ENCODE measurements at places on chromosomes 3 and 15.

DNA sequence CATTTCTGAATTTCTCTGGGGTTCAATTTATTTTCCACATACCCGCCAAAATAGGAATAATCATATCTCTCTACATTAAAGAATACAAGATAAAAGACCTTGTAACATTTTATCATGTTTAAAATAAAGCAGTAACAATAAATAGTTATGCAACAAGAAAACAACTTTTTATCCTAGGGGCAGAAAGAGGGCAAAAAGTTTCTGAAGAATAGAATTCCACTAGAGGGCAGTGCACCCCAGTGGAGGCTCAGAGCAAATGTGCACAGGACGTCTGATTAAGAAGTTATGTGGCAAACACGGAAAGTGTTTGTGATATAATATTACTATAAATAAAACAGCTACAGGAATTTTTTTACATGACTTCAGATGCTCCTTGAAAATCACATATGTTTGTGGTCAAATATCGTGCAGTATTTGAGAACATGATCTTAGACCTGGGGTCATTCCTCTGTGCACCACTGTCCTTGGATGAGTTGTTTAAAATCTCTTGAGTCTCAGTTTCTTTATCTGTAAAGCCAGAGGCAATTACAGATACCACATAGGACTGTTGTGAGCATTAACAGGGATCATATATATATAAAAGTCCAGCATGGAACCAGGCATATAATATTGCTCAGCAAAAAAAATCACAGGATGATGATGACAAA, 13.2 kb upstream of the PIK3R4 start:
- DNase-seq: peak; percentile 62

GRCh38 chr15:56794553-56795329, 61.4 kb upstream of the ZNF280D start:
- DNase-seq: peak; percentile 16

DNA sequence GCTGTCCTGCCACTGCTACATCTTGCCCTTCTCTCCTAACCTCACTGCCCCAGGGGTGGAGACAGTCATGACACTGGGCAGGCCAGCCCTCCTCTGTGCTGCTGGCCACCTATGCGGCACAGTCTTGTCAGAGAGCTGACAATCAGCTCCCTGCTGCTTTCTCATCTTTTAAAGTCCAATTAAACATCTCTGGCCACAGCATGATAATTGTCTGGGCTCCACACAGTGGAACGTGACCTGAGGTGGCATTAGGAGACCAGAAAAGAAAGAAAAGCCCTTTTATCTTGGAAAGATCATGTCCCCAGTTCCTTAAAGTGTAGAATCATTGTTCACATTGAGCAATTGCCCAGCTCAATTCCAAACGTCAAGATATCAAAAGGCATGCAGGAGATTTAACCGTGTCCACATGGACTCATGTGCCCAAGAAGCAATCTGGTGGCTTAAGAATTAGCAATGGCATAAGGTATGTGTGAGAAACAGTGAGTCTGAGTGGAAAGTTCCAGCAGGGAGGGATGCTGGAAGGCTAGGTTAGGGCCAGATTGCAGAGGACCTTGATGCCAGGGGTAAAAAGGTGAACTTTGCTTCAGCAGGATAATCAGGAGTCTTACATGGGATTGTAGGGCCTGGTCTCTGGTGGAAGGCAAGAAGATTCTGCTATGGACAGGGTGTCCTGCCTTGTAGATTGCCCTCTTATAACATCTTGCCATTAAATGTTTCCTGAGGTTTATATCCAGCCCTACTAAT, 15.3 kb upstream of the CACNA1D start:
- DNase-seq: no peak

DNA sequence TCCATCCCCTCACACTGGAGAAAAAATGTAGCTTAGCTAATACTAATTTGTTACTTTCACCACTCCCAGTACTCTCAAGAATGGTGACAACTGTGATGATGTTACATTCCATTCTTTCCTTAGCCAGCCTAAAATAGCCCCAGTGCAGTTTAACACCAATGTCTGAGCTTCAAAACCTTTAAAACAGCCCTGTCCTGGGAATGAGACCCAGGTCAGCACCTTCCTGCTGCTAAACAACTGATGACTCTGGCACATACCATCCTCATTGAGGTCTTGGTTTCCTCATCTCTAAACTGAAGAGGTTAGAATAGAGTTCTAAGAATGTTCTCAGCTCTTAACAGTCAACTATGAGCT, 3.8 kb downstream of the SCAMP2 start:
- DNase-seq: no peak

- no peak for DNase-seq
These were observed 112.6 kb downstream of the FILIP1L start for GRCh38 chr3:100001526-100002270.

- peak; percentile 85 for DNase-seq
These were observed 12.8 kb downstream of the LXN start for GRCh38 chr3:158659454-158660237.

GRCh38 chr3:141737093-141737492, 1.0 kb upstream of the RNF7 start:
- no peak for DNase-seq

DNA sequence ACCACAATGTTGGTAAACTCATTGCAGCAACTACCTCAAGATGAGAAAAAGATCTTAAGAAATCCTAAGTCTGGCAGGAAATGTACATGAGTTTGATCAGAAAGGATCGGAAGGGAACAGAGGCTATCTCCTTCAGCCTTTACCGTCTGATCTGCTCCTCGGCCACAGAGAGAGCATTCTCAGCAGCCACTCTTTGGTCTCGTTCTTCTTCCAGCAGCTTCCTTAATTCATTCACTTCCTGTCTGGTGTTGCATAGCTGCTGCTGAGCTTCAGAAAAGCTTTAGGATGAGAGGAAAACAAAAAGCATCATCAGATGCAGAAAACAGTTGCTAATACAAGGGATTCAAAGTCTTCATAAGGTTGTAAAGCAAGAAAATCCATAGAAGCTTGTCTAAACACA, 6.6 kb upstream of the HCLS1 start:
- no peak for DNase-seq

GRCh38 chr3:147185781-147186180, 220.6 kb downstream of the ZIC4 start:
- DNase-seq: no peak

GRCh38 chr15:74890665-74890960, 771 bp downstream of the MPI start:
- no peak for DNase-seq

- DNase-seq: no peak
These were observed 241.0 kb downstream of the NSUN3 start for GRCh38 chr3:94303897-94304296.

DNA sequence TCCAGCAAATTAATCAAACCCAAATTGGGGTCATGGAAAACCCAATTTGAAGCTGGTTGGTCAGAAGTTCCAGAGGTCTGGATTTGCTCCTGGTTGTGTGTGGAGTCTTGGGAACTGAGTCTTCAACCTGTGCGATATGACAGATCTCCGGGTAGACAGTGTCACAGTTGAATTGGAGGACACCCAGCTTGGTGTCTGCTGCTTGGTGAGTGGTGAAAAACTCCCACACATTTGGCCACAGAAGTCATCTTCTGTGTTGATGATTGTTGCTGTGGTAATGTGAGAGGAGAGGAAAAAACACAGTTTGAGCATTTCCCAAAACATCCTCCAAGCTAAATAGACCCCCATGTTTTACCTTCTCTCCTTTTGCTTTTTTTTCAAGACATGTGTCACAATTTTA, 218.1 kb downstream of the TP63 start:
- DNase-seq: no peak

- peak; percentile 89 for DNase-seq
These were observed 47.2 kb downstream of the MCF2L2 start for GRCh38 chr3:183381179-183381578.

All from fibroblast of mammary gland (primary cell).